ENCODE measurements at places on chromosomes 1 and 21. TPM values are rescaled to one million over a fixed set of nuclear protein-coding genes. Genes with fewer than 3 reads are reported as not detected.

OLFML3 gene
- total RNA-seq: 25.1 TPM

DNA sequence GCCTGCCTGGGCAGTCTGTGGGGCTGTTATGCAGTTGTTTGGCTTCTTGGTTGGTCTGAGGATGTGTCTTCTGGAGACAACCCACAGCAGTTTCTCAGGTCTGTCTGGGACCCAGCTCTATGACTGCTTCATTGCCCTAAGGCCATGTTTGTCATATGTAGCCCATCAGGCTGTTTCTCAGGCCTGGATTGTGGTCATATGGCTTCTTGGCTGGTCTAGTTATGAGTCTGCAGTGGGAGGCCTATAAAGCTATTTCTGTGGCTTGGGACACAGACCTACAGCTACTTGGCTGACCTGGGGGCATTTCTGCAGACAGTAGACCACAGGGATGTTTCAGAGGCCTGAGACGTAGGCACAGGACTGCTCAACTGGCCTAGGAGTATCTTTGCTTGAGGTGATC, 41.5 kb downstream of the CHIA start:
- no peak for DNase-seq

- DNase-seq: no peak
These were observed 51.6 kb downstream of the PLPP3 start for GRCh38 chr1:56527548-56528302.

DNA sequence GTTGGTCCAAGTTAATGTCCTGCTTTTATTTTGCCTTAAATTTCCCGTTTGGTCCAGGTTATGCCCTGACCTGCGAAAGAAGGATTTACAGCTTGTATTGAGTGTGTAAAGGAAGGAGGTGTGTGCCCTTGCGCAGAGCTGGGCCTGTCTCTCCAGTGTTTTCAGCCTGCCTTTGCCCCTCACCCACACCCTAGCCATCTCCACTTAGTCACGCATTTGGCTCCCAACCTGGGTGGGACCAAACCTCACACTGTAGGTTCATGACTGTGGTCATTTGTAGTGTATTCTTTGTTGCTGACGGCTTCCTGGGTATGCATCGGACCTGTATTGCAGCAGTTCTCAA, 572 bp upstream of the SRSF10 start:
- no peak for DNase-seq

DNA sequence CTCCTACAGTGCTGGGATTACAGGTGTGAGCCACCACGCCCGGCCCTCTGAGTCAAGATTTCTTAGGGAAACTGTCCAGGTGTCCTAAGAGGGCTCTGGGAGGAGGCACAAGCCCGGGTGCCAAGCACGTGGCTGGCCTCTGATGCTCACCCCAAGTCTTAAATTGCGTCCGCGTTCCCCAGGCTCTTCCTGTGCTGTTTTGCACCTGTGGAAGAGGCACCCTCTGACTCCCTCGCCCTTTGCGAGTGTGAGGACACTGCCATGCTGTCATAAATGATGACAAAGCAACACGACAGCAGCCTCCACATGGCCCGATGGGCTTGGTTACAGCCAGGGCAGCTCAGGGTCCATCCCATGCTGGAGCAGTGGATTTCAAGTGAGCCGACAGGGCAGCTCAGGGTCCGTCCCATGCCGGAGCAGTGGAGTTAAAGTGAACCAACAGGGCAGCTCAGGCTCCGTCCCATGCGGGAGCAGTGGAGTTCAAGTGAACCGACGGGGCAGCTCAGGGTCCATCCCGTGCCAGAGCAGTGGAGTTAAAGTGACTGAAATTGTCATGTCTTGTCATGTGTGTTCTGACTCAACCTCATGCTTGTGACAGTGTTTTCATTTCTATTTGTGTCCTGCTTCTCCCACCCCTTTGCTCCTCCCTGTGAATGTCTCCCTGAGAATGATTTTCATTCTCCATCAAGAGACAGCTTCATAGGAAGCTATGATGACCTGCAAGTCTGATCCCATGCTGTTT, 33.9 kb downstream of the PCNT start:
- DNase-seq: no peak

DNA sequence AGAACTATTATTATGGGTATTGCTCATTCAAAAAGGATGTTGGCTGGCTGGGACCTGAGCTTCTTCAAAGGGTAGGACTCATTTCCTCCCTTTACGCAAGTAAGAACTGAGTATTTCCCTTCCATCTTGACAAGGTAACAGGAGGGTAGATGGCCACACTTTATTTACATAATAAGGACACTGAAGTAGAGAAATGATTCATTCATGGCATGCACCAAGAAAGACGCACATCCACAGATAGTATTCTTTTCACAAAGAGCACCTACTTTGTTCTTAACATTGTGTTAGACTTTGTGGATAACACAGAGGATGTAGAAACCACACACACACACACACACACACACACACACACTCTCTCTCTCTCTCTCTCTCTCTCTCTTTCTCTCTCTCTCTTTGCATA, 82.9 kb downstream of the FAM78B start:
- no peak for DNase-seq

DNA sequence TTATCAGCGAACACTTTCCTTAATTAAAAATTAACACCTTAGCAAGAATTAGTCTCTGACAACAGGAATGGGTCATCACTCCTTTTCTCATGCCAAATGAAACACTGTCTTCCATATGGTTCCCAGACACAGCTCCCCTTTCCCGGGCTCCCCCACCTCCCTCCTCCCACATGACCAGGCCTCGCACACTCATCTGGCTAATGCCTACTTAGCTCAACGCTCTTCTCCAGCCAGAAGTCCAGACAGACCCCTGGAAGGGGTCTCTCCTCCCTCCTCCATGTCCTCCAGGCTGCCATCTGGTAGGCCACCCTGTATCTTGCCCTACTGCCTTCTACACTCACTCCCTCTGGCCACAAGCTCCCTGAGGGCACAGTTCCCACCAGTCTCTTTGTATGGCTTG, 39.9 kb downstream of the KCNC4 start:
- DNase-seq: no peak
